ENCODE measurements at places on chromosomes 7 and 10.

- ATAC-seq, result no peak
These were observed 112.6 kb downstream of the ZPBP start for GRCh38 chr7:49980465-49980864.

- ATAC-seq, result no peak
These were observed 5.5 kb downstream of the CYP2W1 start for GRCh38 chr7:988426-988911.

DNA sequence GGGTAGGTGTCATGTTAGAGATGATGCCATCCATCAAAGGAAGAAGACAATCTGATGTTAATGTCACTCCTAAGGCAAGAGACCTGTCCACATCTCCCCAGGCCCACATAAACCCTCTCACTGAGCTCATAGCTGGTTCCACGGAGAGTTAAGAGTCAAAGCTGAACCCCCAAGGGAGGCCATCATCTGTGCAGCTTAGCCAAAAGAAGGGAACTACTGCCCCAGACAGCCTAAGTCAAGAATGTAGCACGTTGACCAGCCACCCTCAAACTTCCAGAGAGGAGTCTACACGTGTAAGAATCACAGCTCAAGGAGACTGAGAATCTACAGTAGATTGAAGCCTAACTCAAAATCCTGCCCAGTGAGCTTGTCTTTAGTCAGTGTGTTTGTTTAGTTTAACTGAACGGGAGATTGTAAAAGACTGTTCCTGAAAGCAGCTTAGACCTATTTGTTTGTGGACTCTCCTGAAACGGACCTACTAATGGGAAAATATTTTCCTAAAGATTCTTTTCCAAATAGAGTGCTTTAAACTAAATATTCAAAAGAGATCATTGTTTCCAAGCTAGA, 192.7 kb upstream of the NFE2L3 start:
- no peak for ATAC-seq

DNA sequence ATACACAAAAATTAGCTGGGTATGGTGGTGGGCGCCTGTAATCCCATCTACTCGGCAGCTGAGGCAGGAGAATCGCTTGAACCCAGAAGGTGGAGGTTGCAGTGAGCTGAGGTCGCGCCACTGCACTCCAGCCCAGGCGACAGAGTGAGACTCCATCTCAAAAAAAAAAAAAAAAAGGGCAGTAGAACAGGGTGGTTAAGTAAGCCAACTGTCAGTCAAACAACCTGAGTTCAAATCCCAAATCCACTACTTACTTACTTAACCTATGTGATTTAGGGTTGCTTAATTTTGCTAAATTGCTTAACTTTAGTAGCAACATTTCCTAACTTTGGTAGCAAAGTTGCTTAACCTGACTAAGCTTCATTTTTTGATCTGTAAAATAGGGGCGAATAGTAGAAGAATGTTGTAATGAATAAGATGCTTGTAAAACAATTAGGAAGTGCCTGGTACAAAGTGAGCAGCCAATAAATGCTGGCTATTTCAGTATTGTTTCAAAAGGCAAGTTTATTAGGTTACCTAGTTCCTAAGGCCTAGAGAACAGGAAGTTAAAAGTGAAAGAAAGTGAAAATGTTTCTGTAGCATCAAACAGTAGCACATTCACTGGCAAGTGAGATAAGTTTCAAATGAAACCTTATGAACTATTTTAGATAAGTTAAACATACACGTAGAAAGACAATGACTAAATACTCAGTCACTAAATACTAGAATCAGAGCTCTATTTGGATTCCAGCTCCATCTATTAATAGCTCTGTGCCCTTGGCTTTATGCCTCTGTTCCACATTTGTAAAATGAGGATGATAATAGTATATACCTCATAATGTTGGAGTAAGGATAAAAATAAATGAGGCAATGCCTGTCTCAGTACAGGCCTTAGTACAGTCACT, 64.3 kb downstream of the HOXA1 start:
- peak; percentile 60 for ATAC-seq

DNA sequence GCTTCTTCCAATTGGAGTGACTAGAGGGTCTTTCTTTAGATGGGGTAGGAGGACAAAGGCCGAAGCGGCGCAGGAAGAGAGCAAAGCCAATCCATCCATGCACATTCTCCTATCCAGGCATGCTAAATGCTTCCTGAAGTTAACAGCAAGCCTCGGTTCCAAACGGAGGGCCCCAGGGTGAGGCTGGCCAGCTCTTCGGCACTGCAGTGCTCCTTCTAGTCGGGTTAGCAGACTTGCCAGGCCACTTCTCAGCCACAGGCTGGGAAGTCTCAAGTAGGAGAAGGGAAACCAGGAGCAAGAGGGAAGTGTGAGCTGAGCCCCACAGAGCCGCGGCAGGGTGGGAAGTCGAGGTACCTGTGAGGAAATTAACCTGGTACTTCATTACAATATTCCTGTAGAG, 253.8 kb upstream of the INHBA start:
- ATAC-seq, result no peak

DNA sequence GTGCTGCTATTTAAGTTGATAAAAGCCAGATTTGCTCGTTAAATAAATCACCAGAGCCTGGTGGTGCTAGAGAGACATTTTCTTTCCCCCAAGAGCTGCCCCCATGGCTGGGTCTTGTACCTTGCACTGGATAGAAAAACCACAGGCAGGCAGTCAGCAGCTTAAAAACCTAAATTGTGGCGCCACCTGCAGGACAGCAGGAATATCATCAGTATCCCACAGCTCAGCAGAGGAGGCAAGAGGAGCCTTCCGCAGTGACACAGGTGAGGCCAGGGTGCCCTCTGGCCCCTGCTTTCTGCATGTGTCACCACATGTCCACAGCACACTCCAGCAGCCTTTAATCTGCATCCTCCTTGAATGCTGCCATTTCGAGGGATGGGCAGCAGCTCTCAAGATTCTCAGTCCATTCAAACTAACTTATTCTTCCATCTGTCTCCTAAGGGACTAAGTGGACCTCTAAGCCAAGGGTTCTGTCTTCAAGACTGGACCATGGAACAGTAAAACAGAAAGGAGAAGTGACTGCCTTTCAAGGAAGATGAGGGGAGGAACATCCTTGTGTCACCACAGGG, 4.5 kb upstream of the PLXNA4 start:
- ATAC-seq, result no peak

- peak; percentile 62 for ATAC-seq
These were observed 880 bp upstream of the ELN start for GRCh38 chr7:74026903-74027682.

GRCh38 chr10:130362308-130362761, 226.1 kb downstream of the GLRX3 start:
- ATAC-seq, result no peak

DNA sequence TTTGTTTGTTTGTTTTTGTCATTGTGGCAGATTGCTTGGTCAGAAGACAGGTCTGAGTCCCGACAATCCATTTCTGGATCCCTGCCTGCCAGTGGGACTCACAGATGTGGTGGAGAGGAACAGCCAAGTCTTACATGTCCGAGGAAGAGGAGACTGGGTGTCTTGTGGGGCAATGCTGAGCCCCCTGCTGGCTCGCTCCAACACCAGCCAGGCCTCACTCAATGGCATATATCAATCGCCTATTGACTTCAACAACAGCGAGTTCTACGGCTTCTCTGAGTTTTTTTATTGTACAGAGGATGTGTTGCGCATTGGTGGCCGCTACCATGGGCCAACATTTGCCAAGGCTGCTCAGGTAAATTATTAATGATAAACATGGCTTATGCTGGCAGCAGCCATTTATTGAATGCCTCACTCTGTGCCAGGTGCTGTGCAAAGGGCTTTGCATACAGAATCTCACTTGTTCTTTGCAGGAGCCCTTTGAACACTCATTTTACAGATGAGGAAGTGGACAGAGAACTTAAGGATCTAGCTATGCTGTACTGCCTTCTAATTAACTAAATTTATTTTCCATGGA, 33.3 kb downstream of the COX15 start:
- no peak for ATAC-seq

DNA sequence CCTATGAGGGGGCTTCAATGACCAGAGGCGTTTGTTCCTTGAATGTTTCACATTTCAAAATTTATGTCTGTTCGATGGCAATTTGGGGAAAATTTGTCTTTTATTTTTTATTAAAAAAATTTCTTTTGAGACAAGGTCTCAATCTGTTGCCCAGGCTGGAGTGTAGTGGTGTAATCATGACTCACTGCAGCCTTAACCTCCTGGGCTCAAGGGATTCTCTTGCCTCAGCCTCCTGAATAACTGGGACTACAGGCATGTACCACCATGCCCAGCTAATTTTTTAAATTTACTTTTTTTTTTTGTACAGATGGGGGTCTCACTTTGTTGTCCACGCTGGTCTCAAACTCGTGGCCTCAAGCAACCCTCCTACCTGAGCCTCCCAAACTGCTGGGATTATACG, 39.7 kb downstream of the OTUD1 start:
- ATAC-seq, result no peak

DNA sequence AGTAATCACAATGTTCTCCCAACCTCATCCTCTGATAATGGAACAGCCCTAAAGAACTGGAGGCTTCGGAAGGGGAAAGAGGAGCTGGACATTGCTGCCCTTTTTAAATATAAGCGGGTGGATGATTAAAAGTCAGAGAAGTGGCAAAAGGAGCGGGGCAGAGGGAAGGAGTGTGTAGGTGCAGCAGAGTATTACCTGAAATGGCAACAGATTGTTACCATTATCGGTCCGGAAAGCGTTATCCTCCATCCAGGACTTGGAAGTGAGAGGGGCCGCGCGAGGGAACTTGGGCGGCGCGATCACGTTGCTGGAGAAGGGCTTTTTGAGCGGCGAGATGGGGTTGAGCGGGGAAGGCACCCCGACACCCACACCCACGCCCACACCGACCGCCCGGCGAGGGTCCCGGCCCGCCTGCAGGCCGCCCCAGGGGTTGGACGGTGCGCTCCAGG, 51.7 kb downstream of the CPEB3 start:
- ATAC-seq, result no peak

DNA sequence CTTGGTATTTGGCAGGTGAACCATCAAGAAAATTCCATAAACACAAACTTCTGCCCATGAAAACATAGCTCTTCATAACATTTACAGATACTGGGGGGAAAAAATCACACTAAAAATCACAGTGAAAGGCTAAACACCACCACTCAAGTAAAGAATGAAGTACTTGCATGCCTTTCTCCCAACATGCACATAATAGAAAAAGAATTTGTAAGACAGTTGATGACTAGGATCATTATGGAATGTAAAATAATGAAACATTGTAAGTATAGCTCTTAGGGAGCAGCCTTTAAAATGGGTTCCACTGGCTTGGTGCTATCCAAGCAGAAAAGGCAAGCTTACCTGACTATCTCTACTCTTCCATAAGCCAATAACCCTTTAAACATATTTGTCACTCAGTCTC, 299.9 kb upstream of the LRRN3 start:
- no peak for ATAC-seq

DNA sequence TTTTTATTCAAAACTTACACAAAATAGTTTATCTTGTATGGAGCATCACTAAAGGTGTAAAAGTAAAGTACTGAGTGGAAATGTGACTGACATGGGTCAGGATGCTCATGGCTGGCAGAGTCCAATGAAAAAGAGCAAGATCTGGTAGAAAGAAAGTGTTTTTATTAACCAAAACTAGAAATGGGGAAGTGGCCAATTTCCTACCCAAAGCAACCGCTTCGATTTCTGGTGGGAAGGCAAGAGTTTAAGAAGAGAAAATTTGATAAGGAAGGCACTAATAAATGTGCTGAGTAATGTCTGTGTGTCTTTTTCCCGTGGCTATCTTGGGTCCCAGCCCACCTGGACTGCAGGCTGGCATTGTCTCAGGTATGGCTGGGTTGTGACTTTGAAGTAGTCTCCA, 277.7 kb downstream of the ANKRD7 start:
- ATAC-seq, result no peak

- ATAC-seq, result no peak
These were observed 7.2 kb downstream of the MINDY4 start for GRCh38 chr7:30778255-30779025.

DNA sequence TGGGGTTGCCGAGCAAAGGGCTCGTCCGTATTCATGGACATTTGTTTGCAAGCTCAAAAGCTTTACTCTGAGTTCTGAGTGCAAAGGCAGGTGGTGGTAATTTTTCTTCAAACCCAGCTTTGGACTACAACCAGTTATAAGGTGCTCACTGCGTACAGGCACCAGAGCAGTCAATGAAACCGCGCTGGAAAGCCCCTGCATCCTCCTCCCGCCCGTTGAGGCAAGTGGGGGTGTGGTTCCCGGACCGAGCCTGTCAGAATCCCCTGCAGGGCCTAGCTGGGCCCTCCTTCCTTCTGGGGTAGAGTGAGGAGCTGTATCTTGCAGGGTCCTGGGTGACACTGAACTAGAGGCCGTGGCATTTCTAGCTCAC, 22.3 kb downstream of the AMZ1 start:
- peak; percentile 86 for ATAC-seq

- ATAC-seq, result no peak
These were observed 1.3 kb downstream of the PTPRZ1 start for GRCh38 chr7:121874298-121874697.

GRCh38 chr10:121900443-121901174, 27.2 kb downstream of the ATE1 start:
- peak; percentile 62 for ATAC-seq

DNA sequence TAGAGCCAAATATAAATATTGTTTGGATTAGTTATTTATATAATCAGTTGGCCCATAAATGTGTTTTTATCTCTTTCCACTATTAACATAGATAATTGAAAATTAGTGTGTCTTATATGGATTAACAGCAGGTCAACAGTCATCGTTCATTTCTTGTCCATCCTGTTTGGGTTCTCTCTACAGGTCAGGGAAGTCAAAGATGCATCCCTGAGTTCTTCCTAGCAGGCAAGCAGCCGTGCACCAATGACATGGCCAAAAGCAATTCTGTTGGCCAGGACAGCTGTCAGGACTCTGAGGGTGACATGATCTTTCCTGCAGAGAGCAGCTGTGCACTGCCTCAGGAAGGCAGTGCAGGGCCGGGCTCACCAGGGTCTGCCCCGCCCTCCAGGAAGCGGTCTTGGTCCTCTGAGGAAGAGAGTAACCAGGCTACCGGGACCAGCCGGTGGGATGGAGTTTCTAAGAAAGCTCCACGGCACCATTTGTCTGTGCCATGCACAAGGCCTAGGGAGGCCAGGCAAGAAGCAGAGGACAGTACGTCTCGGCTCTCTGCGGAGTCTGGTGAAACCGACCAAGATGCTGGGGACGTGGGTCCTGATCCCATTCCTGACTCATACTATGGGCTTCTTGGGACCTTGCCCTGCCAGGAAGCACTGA, 15.9 kb downstream of the FBH1 start:
- ATAC-seq, result no peak

Data from stimulated activated memory B cell treated with anti-CD40 and anti-IgM and Interleukin-4, amounts not matched to agents 10 μg/mL and 1 μg/mL and 100 μg/mL, for 72 hours (primary cell).